H9 (cell line): ENCODE measurements at places on chromosomes 3 and 15. TPM values are rescaled to one million over a fixed set of nuclear protein-coding genes. Genes with fewer than 3 reads are reported as not detected.

DNA sequence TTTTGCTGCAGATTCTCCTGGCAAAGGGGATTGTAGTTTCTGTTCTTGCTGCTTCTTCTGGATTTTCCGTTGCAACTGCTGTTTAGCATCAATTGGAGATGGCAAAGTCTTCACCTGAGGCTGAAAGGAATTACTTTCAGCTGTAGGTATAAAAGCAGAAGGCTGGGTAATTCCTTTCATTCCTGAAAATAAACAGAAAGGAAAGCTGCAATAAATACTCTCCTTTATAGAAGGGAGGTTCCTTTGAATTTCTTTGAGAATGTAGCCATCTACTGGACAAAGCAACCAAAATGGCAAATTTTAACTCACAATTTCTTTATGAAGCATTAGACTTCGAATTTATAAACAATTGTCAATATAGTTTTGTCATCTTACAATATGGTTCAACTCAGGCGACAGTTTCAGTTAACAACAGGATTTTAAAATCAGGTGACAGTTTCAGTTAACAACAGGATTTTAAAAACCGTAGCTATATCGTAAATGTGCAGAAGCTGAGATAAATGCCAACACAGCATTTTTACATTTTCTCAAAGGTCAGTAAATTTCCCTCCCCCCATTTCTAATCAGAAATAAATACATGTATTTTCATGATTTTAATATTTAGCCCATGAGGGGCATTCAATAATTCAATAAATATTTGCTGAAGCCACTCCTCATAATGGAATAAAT lies 104.9 kb upstream of the NEDD4 start:
- H3K36me3 ChIP-seq, result peaks cover 74% of the 10 kb centered on the region
- no peaks in the 10 kb centered on the region for H3K27me3 ChIP-seq
- no peaks in the 10 kb centered on the region for H3K4me1 ChIP-seq
- no peak overlapping the region for H3K4me3 ChIP-seq

DNA sequence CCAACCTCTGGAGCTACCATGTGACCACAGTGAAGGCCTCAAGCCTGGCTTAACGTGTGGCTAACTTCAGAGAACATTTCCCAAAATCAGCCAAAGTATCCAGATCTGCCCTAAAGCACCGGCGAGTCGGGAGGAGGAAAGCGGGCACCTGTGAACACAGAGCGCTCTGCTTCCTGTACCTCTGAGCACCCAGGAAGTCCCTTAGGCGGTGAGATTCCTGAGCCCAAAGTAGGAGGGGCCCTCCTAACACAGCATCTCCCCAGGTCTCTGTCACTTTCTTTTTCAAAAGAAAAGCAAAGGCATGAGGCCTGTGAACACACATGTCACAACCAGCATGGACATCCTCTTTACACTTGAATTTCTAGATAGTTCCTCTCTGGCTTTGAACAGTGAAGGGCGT lies 944 bp upstream of the EIF4E3 start:
- H3K4me1 ChIP-seq, result peaks cover 5% of the 10 kb centered on the region; the same call in 1 of the 2 replicates
- no peak for DNase-seq
- H3K27me3 ChIP-seq, result peaks cover 6% of the 10 kb centered on the region; the same call in 1 of the 2 replicates

The TTLL13 gene
- not detected in 2 replicates for total RNA-seq

GRCh38 chr15:55770806-55771205 lies 27.9 kb upstream of the PRTG start:
- H3K4me3 ChIP-seq, result no peak overlapping the region
- no peaks in the 10 kb centered on the region for H3K27me3 ChIP-seq
- H3K27ac ChIP-seq, result no peak overlapping the region
- 0 out of 2 replicates have a peak, but pooled peaks cover 4% of the 10 kb centered on the region for H3K4me1 ChIP-seq
- DNase-seq, result no peak

DNA sequence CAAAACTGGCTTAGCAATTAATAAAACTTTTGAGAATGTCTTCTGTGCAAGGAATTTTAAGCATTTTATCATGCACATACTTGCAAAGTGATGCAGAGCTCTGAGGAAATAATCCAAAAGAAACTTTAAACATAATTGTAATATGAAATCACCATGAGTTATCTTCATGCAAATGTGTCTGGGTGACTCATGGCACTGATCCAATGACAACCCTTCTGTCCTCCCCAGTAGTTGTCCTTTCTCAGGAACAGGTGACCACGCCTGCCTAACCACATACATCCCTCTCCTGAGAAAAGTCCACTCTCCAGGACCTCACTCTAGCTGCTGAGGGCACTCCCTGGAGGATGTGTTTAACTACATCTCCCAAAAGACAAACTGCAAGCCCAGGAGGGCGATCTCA lies 530.6 kb upstream of the IL12A start:
- H3K4me1 ChIP-seq, result peaks cover 3% of the 10 kb centered on the region; the same call in 1 of the 2 replicates
- H3K27ac ChIP-seq, result no peak overlapping the region
- H3K36me3 ChIP-seq, result no peaks in the 10 kb centered on the region
- no peaks in the 10 kb centered on the region; the same call in 1 of the 2 replicates for H3K27me3 ChIP-seq
- no peak overlapping the region for H3K4me3 ChIP-seq

DNA sequence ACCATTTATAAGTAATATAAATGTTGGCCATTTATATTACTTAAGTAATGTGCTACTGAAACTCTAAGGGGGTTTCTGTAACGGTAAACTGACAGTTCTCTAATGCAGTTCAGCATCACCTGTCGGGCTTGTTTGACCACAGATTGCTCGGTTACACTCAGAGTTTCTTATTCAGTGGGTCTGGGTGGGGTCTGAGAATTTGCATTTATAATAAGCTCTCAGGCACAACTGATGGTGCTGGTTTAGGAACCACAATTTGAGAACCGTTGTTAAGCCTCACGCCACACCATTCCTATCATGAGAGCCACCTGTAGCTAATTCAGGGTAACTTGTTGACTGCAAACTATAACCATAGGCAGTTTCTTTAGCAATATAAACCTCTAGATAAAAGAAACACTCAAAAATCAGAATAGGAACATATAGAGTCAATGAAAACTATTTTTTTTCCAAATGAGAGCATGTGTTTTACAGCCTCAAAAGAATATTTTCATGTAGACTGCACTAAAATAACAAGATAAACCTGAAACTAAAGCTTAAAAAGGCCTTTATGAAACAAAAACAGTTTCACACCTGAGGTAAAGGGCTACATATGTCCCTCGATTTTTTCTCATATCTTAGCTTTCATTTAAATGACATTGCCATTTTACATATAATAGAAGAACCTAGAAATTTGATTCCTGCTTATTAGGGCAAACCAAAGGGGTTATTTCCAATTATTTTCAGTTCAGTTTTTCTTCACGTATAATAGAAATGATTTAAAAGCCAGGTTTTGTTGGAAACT lies 604.8 kb downstream of the UNC13C start:
- no peak for DNase-seq
- H3K4me1 ChIP-seq, result no peaks in the 10 kb centered on the region
- H3K27me3 ChIP-seq, result no peaks in the 10 kb centered on the region
- H3K27ac ChIP-seq, result no peak overlapping the region

The MYRIP gene
- 1.8 and 2.2 TPM in 2 replicates for total RNA-seq

- no peak overlapping the region for H3K4me3 ChIP-seq
- H3K36me3 ChIP-seq, result no peaks in the 10 kb centered on the region
- H3K27ac ChIP-seq, result no peak overlapping the region
- DNase-seq, result no peak
- H3K4me1 ChIP-seq, result no peaks in the 10 kb centered on the region; the same call in 1 of the 2 replicates
- no peaks in the 10 kb centered on the region for H3K27me3 ChIP-seq
Measured at GRCh38 chr3:177257625-177258024, 60.3 kb upstream of the TBL1XR1 start.

GRCh38 chr15:36676211-36676610 lies 96.8 kb downstream of the CDIN1 start:
- no peaks in the 10 kb centered on the region for H3K36me3 ChIP-seq
- no peaks in the 10 kb centered on the region for H3K27me3 ChIP-seq
- no peak for DNase-seq
- H3K4me1 ChIP-seq, result no peaks in the 10 kb centered on the region

DNA sequence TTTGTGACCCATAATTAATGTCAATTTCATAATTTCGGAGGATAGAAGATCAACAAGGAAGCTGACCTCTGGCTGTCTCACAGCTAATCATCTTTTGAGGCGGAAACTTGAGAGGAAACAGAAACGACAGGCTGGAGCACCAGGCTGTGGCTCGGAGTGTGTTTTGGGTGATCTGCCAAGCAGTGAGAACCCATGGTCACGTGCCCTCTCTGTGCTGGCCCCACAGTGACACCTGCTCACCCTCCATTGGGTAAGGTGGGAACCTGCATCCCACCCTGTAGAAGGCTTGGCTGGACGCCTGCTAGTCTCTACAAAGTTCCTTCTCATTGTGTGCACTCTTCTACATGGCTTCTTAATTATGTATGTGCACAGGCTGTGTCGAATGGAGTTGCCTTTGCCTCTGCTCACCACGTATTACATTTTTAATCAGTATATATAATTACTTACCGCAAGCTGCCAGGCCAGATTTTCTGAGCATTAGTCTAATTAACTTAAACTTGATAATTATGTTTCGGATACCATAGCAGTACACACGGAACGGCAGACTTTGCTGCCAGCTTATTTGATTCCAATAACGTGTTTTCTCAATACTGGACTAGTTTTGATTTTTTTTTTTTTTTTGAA lies 719.4 kb upstream of the CFAP20DC start:
- H3K27me3 ChIP-seq, result no peaks in the 10 kb centered on the region
- DNase-seq, result no peak
- no peaks in the 10 kb centered on the region for H3K36me3 ChIP-seq
- H3K4me3 ChIP-seq, result no peak overlapping the region
- H3K4me1 ChIP-seq, result no peaks in the 10 kb centered on the region

The REC114 gene
- not detected in 2 replicates for total RNA-seq

- H3K4me3 ChIP-seq, result no peak overlapping the region
- DNase-seq, result peak; percentile 37
- H3K27me3 ChIP-seq, result no peaks in the 10 kb centered on the region
- H3K36me3 ChIP-seq, result peaks cover 4% of the 10 kb centered on the region; the same call in 2 of the 3 replicates
- no peaks in the 10 kb centered on the region for H3K4me1 ChIP-seq
- no peak overlapping the region for H3K27ac ChIP-seq
Measured at GRCh38 chr3:152688313-152688712, 146.6 kb upstream of the P2RY1 start.

The PTPN9 gene
- total RNA-seq, result 40.9 and 42.2 TPM in 2 replicates

DNA sequence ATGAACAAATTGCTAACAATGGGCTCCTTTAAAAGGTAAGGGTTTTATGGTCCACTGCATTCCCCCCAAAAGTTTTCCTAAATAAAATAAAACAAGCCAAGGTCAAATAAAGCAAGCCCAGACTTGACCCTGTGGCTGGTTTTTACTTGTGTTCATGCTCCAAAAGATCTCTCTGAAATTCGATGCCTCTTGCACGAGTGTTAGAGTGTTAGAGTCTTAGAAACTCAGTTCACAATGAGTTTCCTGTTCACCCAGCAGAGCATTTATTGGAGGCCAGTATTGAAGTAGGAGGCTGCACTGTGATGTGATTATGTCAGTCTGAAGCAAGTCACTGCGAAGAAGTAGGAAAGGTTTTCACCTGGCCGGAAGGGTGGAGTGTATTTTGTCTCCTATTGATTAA lies 59.9 kb upstream of the LRTM1 start:
- no peaks in the 10 kb centered on the region for H3K27me3 ChIP-seq
- H3K27ac ChIP-seq, result no peak overlapping the region

GRCh38 chr3:178140531-178141304 lies 395.5 kb upstream of the KCNMB2 start:
- no peak for DNase-seq
- no peak overlapping the region for H3K27ac ChIP-seq
- no peaks in the 10 kb centered on the region for H3K4me1 ChIP-seq
- H3K36me3 ChIP-seq, result no peaks in the 10 kb centered on the region
- H3K4me3 ChIP-seq, result no peak overlapping the region
- no peaks in the 10 kb centered on the region for H3K27me3 ChIP-seq

DNA sequence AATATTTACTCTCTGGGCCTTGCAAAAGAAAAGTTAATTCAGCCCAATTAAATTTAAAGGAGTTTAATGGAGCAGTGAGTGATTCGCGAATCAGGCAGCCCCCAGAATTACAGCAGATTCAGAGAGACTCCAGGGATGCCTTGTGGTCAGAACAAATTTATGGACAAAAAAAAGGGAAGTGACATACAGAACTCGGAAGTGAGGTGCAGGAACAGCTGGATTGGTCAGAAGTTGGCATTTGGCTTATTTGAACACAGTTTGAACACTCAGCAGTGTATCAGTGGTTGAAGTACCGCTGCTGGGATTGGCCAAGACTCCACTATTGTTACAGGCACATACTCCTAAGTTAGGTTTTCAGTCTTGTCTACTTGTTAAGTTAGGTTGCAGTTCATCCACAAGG lies 145.0 kb upstream of the GAP43 start:
- H3K4me3 ChIP-seq, result no peak overlapping the region
- no peaks in the 10 kb centered on the region for H3K36me3 ChIP-seq
- peaks cover 5% of the 10 kb centered on the region; the same call in 1 of the 2 replicates for H3K4me1 ChIP-seq
- H3K27ac ChIP-seq, result no peak overlapping the region
- H3K27me3 ChIP-seq, result no peaks in the 10 kb centered on the region
- no peak for DNase-seq

DNA sequence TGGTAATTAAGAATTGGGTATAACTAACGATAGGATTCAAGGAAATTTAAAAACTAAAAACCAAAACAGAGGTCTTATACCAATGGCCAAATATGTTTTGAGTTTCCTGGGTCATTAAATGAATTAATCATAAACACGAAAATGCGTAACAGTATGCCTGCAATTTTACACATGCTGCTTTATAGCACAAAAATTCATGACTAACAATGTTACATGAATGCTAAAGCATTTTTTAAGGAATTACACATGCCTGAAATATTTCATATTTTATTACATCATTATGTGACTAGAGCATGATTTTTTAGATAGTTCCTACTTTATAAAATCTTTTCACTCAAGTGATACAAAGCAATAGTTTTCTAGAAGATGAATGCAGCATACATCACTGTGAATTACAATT lies 74.7 kb downstream of the ZNF148 start:
- no peak overlapping the region for H3K27ac ChIP-seq
- H3K36me3 ChIP-seq, result no peaks in the 10 kb centered on the region
- no peak for DNase-seq
- no peaks in the 10 kb centered on the region for H3K4me1 ChIP-seq
- no peaks in the 10 kb centered on the region for H3K27me3 ChIP-seq

- no peak overlapping the region for H3K4me3 ChIP-seq
- H3K27me3 ChIP-seq, result no peaks in the 10 kb centered on the region
- no peaks in the 10 kb centered on the region for H3K4me1 ChIP-seq
- H3K27ac ChIP-seq, result no peak overlapping the region
- H3K36me3 ChIP-seq, result no peaks in the 10 kb centered on the region
Measured at GRCh38 chr3:185448107-185448506, 50.7 kb downstream of the TMEM41A start.

DNA sequence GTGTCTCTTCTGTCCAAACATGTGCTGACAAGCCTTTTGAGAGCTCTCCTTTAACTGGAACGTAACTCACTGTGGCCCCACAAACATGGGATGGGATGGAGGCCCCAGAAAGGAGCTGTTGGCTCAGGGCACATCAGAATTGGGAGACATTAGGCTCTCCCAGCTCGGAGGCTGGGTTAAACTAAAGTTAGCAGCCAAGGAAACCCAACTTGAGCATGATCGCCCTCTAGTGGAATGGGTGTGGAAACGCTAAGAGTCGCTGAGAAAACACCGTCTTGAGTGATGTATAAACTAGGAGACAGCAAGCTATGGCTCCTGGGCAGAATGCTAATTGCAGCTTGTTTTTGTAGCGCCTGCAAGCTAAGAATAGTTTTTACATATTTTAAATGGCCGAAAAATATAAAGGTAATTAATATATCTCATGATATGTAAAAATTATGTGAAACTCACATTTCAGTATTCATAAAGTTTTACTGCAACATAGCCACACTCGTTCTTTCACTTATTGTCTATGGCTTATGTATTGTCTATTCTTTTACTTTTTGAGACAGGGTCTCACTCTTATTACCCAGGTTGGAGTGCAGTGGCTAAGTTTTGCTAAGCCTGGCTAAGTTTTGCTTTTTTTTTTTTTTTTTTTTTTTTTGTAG lies 138.8 kb upstream of the HACD2 start:
- no peak overlapping the region for H3K4me3 ChIP-seq
- no peak overlapping the region for H3K27ac ChIP-seq
- peak; percentile 75 for DNase-seq
- no peaks in the 10 kb centered on the region for H3K4me1 ChIP-seq
- H3K36me3 ChIP-seq, result no peaks in the 10 kb centered on the region
